ENCODE measurements at places on chromosomes 11 and 22.

- no peak for DNase-seq
These were observed 6.4 kb upstream of the JAM3 start for GRCh38 chr11:134062265-134063123.

DNA sequence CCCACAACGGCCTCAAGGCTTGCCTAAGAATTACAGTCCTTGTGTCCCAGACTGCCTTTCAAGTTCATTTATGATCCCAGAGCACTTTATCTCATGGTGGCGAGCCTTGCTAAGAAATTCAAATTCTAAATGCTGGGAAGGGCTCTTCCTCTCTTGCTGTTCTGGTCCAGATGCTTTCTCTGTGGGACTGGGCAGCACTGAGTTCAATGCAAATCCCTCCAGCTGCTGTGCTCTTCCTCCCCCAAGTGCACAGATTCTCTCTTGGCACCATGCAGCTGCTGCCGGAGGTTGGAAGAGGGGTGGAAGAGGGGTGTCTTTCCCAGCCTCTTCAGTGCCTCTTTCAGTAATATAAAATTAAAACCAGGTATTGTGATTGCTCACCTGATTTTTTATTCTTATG lies 828.0 kb downstream of the DLG2 start:
- DNase-seq = no peak

- DNase-seq = no peak
These were observed 2.6 kb upstream of the CARD18 start for GRCh38 chr11:105142167-105142566.

DNA sequence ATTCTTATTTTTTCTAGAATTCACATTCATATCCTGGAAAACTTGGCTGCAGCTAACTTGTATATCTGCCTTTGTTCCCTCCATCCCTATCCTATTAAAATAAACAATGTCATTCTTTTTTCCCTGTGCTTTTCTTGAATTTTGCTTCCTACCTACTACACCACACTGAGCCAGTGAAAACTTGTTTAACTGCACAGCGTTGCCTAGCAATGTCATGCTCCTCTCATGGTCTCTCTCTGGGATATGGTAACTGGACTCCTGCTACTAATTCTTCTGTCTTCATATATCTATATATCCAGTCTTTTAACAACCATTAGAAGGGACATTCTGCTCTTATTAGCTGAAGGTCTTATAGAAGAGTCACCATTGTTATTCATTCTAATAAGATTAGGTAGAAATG lies 434.4 kb downstream of the METTL15 start:
- DNase-seq = no peak

DNA sequence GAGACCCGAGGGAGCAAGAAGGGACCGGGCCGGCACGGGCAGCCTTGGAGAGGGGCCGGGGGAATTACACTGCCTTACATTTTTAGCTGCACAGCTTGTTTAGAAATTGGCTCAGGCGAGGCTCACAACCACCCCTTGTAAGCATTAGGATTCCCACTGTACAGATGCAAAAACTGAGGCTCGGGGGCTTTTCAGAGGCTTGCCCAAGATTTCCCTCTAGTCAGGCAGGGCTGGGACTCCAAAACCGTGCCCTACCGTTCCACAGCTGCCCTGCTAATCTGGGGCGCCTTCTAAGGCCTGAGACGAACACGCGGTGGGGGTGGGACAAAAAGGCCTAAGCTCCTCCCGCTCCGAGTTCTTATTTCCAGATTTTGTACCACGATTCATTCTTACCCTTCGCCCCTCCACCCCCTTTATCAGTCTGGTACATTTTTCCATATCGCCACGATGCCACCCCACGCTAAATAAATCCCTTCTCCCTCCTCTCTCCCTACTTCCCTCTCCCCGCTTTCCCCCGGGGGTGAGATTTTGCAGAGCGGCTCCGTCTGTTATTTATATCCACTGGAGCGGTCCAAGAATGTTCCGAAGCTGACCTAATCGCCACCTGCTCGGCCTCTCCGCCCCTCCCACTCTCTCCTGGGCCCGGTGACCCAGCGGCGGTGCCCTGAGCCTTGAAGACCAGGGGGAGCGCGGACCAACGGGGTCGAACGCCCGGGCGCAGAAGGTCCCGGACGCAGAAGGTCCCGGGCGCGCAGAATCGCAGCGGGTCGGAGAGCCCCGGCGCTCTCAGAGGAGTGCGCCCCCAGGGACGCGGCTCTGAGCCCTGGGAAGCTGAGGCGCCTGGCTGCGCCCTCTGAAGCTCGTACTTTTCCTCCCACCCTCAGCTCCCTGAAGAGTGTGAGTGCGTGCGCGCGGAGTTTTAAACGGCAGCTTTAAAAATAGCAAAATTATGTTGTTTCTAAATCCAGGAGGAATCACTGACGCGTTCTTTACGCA lies 764 bp upstream of the PACSIN3 start:
- no peak for DNase-seq

- DNase-seq = no peak
These were observed 741 bp upstream of the CNTF start for GRCh38 chr11:58621586-58622262.

All from NCI-H187 (cell line).